ENCODE measurements at places on chromosomes 16 and 17. TPM values are rescaled to one million over a fixed set of nuclear protein-coding genes. Genes with fewer than 3 reads are reported as not detected.

TUBB3 gene
- total RNA-seq: 235 TPM

ZFHX3 gene
- total RNA-seq: 6.3 TPM

ZFP3 gene
- 1.1 TPM for total RNA-seq

SSTR5 gene
- total RNA-seq: 0.37 TPM

CCL8 gene
- not detected for total RNA-seq

KRTAP4-9 gene
- total RNA-seq: not detected

NPIPA3 gene
- total RNA-seq: 1.5 TPM

PRSS8 gene
- 0.57 TPM for total RNA-seq

SECTM1 gene
- total RNA-seq: 1.1 TPM

TNS4 gene
- total RNA-seq: 178 TPM

EVPL gene
- 18.5 TPM for total RNA-seq

TBCD gene
- 78.6 TPM for total RNA-seq

NPIPA5 gene
- total RNA-seq: 0.29 TPM

CLEC10A gene
- total RNA-seq: not detected

CBFA2T3 gene
- total RNA-seq: 0.56 TPM

GABARAPL2 gene
- total RNA-seq: 96.0 TPM

TBC1D28 gene
- total RNA-seq: not detected

CACNG1 gene
- 0.25 TPM for total RNA-seq

HBA1 gene
- 1.9 TPM for total RNA-seq

TMEM95 gene
- not detected for total RNA-seq

Measured in A549 treated with CORT108297 at 1 μM for 4 hours (cell line).